Mammary microvascular endothelial cell (primary cell): ENCODE measurements at places on chromosomes 3 and 15. TPM values are rescaled to one million over a fixed set of nuclear protein-coding genes. Genes with fewer than 3 reads are reported as not detected.

The ADGRG7 gene
- not detected in 2 replicates for total RNA-seq

The IMPDH2 gene
- total RNA-seq: 197 and 214 TPM in 2 replicates

The CEP19 gene
- 0.98 and 1.7 TPM in 2 replicates for total RNA-seq

The SLC25A20 gene
- 15.9 and 26.8 TPM in 2 replicates for total RNA-seq

The ATP13A5 gene
- 0.13 TPM in 1 of 2 replicates, not detected in the other for total RNA-seq

The LCTL gene
- total RNA-seq: not detected in 2 replicates

The GRAMD2A gene
- 0.20 and 0.47 TPM in 2 replicates for total RNA-seq

The PLSCR4 gene
- 43.8 and 45.5 TPM in 2 replicates for total RNA-seq

The DAZL gene
- not detected in 2 replicates for total RNA-seq

The P2RY1 gene
- 1.7 and 1.8 TPM in 2 replicates for total RNA-seq

The XCR1 gene
- total RNA-seq: not detected in 2 replicates

The THPO gene
- not detected in 2 replicates for total RNA-seq

The A4GNT gene
- total RNA-seq: not detected in 2 replicates

The ERICH6 gene
- total RNA-seq: not detected in 2 replicates

The PPARG gene
- total RNA-seq: 17.1 and 20.1 TPM in 2 replicates

The CCDC39 gene
- total RNA-seq: not detected in 2 replicates

The SYNPR gene
- not detected in 2 replicates for total RNA-seq

The LZTFL1 gene
- 8.8 and 20.3 TPM in 2 replicates for total RNA-seq

The NME9 gene
- 0.07 TPM in 1 of 2 replicates, not detected in the other for total RNA-seq

The TNFAIP8L3 gene
- 44.4 and 48.0 TPM in 2 replicates for total RNA-seq

The ARL14 gene
- total RNA-seq: not detected in 2 replicates

The LMLN gene
- total RNA-seq: 2.8 and 3.7 TPM in 2 replicates

The FBXO45 gene
- 11.1 and 11.9 TPM in 2 replicates for total RNA-seq

The ST3GAL6 gene
- 25.0 and 28.8 TPM in 2 replicates for total RNA-seq

The GOLGA6L10 gene
- 0.05 and 0.13 TPM in 2 replicates for total RNA-seq

The IL1RAP gene
- 9.0 and 10.1 TPM in 2 replicates for total RNA-seq

The SLC22A14 gene
- not detected in 2 replicates for total RNA-seq

The TRH gene
- not detected in 2 replicates for total RNA-seq

The GPR176 gene
- total RNA-seq: 43.2 and 47.4 TPM in 2 replicates

The RTP1 gene
- total RNA-seq: not detected in 2 replicates

The DISP2 gene
- total RNA-seq: 0.13 and 0.39 TPM in 2 replicates

The OSTN gene
- not detected in 2 replicates for total RNA-seq

The CLCN2 gene
- total RNA-seq: 0.93 and 2.1 TPM in 2 replicates

The FAM162A gene
- 15.9 and 17.7 TPM in 2 replicates for total RNA-seq

The GNB4 gene
- 35.8 and 36.5 TPM in 2 replicates for total RNA-seq

The GPR156 gene
- total RNA-seq: 0.07 and 0.20 TPM in 2 replicates

The GABRR3 gene
- not detected in 2 replicates for total RNA-seq

The SRGAP3 gene
- total RNA-seq: 0.07 and 0.10 TPM in 2 replicates

The ADAMTSL3 gene
- total RNA-seq: 0.80 and 0.89 TPM in 2 replicates

The FOXL2NB gene
- total RNA-seq: not detected in 2 replicates

The CILP gene
- not detected in 2 replicates for total RNA-seq

The CLSTN2 gene
- 0.05 TPM in 1 of 2 replicates, not detected in the other for total RNA-seq

The MNS1 gene
- 1.1 and 1.3 TPM in 2 replicates for total RNA-seq

The FEZF2 gene
- total RNA-seq: not detected in 2 replicates

The BSN gene
- total RNA-seq: 0.07 and 0.10 TPM in 2 replicates

The FSIP1 gene
- total RNA-seq: 0.30 and 0.47 TPM in 2 replicates

The TRPM1 gene
- under 0.01 and 0.60 TPM in 2 replicates for total RNA-seq

The KPNA1 gene
- 30.6 and 31.3 TPM in 2 replicates for total RNA-seq

The SLC24A5 gene
- total RNA-seq: not detected in 2 replicates

The GATA2 gene
- 52.0 and 66.8 TPM in 2 replicates for total RNA-seq

The ARNT2 gene
- total RNA-seq: not detected in 2 replicates

The C3orf49 gene
- total RNA-seq: not detected in 2 replicates

The HIGD2B gene
- total RNA-seq: not detected in 2 replicates
